GM18507 (cell line): ENCODE measurements at places on chromosomes 1 and 21.

DNA sequence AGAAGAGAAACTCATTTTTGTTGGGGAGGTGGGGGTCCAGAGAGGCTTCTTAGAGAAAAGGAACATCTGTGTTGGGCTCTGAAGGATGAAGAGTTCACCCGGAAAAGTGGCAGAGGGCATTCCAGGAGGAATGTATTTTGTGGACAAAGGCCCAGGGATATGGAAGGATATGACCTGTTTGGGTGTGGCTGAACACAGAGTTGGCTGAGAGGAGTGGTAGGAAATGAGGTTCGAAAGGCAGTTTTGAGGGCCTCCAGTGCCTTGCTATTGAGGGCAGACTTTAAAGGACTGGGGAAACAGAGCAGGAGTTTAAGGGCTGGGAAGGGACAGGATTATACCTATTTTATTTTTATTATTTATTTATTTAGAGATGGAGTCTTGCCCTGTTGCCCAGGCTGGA is 27.3 kb upstream of the WASF2 start:
- DNase-seq, result no peak

DNA sequence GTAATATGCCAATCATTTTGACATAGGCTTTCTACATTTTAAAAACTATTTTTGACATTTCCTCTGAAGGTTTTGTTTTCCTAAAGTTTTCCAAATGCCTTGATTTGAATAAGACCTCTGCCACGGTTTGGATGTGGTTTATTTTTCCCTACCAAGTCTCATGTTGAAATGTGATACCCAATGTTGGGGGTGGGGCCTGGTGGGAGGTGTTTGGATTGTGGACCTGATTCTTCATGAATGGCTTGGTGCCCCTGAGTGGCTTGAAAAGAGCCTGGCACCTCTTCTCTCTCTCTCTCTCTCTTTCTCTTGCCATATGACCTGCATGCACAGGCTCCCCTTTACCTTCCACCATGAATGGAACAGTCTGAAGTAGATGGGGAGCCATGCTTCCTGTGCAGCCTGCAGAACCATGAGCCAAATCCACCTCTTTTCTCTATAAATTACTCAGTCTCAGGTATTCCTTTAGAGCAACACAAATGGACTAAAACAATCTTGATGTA is 14.8 kb downstream of the MMEL1 start:
- no peak for DNase-seq

GRCh38 chr1:51642739-51643142 is 25.8 kb downstream of the OSBPL9 start:
- DNase-seq, result no peak

DNA sequence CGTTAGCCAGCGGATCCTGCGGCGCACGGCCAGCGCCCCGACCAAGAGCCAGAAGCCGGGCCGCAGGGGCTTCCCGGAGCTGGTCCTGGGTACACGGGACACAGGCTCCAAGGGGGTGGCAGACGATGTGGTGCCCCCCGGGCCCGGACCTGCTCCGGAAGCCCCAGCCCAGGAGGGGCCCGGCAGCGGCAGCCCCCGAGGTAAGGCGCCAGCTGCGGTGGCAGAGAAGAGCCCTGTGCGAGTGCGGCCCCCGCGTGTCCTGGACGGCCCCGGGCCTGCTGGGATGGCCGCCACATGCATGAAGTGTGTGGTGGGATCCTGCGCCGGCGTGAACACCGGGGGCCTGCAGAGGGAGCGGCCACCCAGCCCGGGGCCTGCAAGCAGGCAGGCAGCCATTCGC is 24.2 kb downstream of the PANK4 start:
- DNase-seq, result no peak

GRCh38 chr1:91619881-91620280 is 119.2 kb downstream of the CDC7 start:
- no peak for DNase-seq

- DNase-seq, result no peak
Observed at GRCh38 chr21:42461881-42462877, 33.8 kb downstream of the RSPH1 start.

GRCh38 chr1:15882665-15883064 is 35.2 kb downstream of the SPEN start:
- DNase-seq, result no peak
